NCI-H1694 (cell line): ENCODE measurements at places on chromosomes 16 and 17.

GRCh38 chr16:68219725-68220351 lies 16.1 kb downstream of the ESRP2 start:
- DNase-seq: no peak

DNA sequence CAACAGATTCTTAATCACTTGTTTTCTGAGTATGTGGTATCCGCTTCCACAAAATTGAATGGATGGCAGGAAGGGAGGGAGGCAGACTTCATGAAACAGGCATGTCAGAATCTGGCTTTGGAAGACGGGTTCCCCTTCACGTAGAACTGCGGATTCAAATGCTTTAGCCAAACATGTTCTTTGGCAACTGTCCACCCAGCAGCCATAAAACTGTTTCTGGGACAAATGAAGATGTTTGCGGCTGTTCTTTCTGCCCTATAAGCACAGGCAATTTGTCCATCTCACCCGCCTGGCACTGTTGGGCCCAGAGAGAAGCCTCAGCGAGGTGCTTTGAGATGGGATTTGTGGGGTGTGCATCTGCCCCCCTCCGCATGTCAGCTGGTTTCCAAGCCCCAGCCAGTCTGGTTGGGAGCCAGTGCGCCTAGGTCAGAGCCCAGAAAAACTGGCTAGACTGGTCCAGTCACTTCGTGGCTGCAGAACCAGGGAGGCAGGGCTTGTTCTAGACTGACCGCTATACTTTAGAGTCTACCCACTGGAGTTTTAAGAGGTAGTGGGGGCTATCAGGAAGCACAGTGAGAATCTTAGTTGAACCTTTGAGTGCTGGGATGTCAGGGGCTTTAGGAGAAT lies 6.3 kb downstream of the CRHR1 start:
- DNase-seq: peak; percentile 40

GRCh38 chr16:85363881-85364280 lies 249.2 kb upstream of the GSE1 start:
- DNase-seq: no peak

DNA sequence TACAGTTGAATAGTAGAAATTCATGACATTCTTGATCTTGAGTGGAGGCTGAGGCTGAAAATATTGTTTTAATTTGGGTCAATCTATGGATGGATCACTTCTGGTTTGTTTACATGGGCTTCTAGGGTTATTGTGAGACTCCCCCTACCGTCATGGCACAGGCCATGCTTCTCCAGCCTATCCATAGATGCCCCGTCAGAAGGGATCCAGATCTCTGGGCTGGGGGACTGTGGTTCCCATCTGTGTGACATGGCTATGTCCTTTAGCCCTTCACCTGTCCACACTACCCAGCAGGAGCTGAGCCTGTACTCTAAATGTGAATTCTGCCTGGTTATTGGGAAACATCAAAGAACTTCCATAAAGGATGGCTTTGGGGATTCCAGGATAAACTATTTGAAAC lies 160.4 kb downstream of the ABCC12 start:
- DNase-seq: no peak

DNA sequence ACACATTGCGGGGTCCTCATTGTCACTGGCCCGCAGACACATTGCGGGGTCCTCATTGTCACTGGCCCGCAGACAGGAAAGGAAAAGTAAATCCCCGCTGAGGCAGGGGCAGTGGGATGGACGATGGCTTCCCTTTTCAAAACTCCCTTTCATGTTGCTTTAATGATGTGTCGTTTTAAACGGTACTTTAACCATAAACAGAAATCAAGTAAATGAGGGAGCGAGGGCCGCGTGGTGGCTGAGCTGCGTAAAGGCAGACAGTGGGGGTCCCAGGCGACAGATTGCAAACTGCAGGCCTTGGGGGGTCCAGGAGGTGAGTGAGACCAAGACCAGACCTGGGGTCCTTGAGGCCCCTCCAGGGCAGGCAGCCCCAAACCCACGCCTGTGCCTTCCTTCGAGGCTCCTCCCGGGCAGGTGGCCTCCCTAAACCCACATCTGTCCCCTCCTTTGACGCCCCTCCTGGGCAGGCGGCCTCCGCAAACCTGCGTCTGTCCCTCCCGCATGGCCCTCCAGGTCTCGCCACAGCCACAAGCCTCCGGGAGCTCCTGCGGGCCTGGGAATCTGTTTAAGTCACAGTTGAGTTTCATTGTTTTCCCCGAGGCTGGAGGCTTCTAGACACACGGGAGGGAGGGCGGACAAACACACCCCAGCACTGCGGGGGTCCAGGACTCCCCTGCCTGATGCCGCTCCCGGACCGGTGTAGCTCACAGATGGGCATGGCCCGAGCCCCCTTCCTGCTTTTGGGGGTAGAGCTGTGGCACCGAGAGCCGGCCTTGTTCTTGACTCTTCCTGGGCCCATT lies 7.3 kb downstream of the PIEZO1 start:
- no peak for DNase-seq

GRCh38 chr17:2798678-2799077 lies 2.4 kb downstream of the RAP1GAP2 start:
- peak; percentile 59 for DNase-seq

DNA sequence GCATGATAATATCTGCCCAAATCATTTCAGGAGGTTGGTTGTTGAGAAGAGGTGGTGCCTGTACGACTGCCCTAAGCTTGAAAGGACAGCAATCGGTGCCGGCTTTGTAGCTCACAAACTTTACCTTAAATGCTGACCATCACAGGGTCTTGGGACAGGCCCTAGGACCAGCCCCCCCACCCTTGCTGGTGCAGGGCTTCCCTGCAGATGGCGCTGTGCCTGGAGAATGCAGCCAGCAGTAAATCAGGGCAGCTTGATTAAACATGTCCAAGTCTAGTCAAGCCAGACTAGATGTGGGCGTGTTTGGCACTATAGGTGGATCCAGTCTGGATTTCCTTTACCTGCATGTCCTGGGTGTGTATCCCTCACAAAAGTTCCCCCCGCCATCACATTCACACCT lies 135.5 kb upstream of the CRHR1 start:
- DNase-seq: no peak

GRCh38 chr17:16945136-16945482 lies 26.8 kb downstream of the TNFRSF13B start:
- DNase-seq: no peak

DNA sequence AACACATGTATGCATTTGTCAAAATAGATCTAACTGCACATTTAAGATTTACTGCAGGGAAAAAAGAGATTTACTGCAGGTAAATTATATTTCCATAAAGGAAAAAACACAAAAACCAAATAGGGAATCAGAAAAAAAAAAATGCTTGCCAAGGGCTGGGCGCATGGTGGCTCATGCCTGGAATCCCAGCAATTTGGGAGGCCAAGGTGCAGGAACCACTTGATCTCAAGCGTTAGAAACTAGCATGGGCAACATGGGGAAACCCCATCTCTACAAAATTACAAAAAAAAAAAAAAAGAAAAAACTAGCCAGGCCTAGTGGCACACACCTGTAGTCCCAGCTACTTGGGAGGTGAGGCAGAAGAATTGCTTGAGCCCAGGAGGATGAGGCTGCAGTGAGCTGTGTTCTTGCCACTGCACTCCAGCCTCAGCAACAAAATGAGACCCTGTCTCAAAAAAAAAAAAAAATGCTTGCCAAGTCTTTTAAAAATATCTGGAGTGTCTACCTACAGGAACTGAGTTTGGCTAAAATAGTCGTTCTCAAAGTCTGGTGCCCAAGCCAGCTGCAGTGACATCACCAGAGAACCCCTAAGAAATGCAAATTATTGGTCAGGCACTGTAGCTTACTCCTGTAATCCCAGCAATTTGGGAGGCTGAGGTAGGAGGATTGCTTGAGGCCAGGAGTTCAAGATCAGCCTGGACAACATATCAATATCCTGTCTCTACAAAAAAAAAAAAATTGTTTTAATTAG lies 17.5 kb downstream of the TRIM25 start:
- no peak for DNase-seq

- DNase-seq: no peak
Measured at GRCh38 chr17:37388266-37388665, 12.5 kb downstream of the C17orf78 start.

- DNase-seq: no peak
Measured at GRCh38 chr17:396788-397187, 44.2 kb upstream of the RPH3AL start.

- DNase-seq: peak; percentile 78
Measured at GRCh38 chr16:49019081-49019633, 262.5 kb downstream of the CBLN1 start.

DNA sequence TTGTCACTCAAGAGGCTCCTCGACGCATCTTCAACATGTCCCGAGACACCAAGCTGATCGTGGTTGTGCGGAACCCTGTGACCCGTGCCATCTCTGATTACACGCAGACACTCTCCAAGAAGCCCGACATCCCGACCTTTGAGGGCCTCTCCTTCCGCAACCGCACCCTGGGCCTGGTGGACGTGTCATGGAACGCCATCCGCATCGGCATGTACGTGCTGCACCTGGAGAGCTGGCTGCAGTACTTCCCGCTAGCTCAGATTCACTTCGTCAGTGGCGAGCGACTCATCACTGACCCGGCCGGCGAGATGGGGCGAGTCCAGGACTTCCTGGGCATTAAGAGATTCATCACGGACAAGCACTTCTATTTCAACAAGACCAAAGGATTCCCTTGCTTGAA lies 101.0 kb downstream of the HS3ST2 start:
- DNase-seq: no peak
